ENCODE measurements at places on chromosomes 6 and 20. TPM values are rescaled to one million over a fixed set of nuclear protein-coding genes. Genes with fewer than 3 reads are reported as not detected.

Gene OGFRL1
- total RNA-seq: 17.8 TPM

Gene TCF15
- total RNA-seq: not detected

Gene OR2B6
- total RNA-seq: not detected

Gene LBP
- 1.3 TPM for total RNA-seq

Gene C20orf202
- total RNA-seq: not detected

Gene NKX2-4
- total RNA-seq: not detected
